ENCODE measurements at places on chromosomes 4 and X.

DNA sequence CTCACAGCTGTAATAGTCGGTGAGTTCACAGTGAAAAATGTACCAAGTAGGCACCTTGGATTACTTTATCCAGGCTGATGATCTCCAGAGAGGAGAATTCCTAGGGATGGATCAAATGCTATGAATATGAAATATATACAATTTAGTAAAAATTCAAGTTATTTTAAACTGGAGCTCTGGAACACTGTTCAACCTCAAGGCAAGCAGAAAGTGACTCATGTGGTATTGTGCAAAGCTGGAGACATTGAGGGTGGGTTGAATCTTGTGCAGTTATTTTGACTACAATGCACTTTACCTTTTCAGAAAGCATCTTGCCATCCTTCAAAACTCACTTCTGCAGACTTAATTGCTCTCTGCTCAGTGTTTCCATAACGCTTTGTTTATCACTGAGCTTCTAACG, 43.4 kb downstream of the OSTC start:
- no peak for DNase-seq

- DNase-seq = no peak
Measured at GRCh38 chr4:88673886-88674285, 23.7 kb downstream of the NAP1L5 start.

DNA sequence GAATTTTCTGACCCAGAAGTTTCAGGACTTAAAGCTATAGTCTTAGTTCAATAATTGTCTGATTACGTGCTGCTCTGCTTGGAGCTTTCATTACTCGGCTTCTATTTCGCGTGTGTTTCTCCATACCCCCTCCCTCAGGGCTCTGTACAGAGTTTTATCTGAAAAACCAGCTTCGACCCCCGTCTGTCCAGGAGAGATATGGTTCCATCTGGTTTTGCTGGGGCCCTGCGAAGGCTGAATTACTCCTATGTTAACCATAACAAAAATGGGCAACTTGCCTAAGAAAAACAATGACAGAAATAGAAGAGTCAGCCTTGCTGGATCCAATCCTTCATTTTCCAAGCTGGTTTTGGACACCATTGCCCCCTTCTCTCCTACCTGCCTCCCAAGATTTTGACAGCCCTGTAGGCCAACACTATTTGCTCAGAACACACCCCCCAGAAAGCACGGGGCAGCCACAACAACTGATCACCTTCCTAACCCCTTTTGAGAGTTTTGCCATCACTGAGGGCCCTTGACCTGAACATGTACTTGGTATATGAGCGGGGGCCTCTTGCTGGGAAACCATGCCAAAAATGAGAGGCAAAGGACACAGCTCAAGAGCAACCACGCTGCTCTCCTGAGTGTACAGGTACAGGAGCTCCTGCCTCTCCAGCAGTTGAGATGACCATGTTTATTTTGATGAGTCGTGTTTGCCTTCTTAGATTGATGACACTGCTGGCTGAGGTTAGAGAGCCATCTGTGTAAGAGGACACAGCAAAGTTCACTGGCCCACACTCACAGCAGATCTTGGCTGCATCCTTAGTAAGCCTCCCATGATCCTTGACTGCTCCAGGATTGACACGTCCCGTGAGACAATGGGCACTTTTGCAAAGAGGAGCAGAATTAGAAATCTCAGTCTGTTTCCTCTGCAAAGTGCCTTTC, 36.2 kb upstream of the ATP6AP2 start:
- no peak for DNase-seq

GRCh38 chr4:82968972-82969371, 41.7 kb downstream of the LIN54 start:
- no peak for DNase-seq

DNA sequence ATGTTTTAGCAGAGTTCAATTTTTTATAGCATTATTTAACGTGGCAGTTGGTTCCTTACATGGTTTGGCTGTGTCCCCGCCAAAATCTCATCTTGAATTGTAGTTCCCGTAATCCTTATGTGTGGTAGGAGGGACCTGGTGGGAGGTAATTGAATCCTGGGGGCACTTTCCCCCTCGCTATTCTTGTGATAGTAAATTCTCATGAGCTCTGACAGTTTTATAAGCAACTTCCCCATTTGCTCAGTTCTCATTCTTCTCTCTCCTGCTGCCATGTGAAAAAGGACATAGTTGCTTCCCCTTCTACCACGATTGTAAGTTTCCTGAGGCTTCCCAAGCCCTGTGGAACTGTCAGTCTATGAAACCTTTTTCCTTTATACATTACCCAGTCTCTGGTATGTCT, 329.5 kb downstream of the GRIA2 start:
- no peak for DNase-seq

GRCh38 chrX:39497702-39498265, 600.0 kb downstream of the BCOR start:
- no peak for DNase-seq

DNA sequence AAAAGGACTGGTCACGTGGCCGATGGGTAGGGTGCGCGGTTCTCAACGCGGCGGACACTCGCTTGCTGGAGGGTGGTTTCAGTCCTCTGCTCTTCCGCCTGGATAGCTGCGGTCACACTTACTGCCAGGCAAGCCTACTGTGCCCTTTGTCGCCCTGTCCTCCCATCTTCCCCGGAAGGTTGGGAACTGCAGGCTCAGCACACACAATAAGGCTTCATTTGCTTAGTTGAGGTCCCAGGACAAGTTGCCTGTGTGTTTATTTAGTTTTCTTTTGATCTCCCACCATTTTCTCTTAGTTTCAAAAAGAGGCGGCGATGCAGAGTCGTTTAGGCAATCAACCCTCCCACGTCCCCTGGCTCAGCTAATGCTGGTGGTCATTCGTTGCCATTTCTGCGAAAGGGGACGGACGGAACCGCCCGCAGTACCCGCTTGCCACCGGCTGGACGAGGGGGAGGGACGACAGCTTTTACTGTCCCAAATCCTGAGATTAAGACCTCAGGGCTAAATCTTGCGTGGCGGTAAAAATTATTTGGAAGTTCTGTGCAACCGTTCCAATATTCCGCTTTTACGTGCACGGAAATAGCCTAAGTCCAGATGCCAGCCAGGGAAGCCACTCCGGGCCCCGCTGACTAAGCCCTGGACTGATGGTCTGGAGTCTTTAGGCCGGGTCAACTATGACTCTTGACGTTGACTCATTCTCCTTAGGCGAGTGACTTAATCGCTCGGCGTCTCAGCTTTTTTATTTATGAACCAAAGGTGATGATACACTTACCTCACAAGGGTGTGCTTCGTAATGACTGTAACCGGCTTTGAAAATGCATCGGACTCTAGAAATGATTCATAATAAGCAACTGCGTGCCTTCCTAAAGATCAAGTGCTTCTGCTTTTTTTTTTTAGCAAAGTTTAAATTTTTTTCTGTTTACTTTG, 671 bp upstream of the EIF4E start:
- DNase-seq = peak; percentile 67

DNA sequence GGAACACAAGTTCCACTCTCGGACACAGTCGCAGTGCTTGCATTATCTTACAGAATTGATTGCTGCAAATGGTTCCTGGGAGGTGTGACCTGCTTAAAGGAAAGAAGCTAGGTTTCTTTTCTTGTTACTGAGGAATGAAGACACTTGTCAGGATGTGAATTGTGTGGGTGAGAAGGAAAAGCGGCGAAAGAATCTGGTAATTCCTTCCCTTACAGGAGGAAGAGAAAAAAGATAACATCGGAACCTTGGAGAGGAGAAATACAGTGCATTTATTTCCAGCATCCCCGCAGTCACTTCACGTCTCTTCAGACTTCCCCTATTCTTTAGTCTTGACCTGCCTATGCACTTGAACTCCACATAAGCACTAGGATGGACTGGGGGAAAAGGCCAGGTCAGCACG, 389 bp upstream of the CCSER1 start:
- DNase-seq = no peak

DNA sequence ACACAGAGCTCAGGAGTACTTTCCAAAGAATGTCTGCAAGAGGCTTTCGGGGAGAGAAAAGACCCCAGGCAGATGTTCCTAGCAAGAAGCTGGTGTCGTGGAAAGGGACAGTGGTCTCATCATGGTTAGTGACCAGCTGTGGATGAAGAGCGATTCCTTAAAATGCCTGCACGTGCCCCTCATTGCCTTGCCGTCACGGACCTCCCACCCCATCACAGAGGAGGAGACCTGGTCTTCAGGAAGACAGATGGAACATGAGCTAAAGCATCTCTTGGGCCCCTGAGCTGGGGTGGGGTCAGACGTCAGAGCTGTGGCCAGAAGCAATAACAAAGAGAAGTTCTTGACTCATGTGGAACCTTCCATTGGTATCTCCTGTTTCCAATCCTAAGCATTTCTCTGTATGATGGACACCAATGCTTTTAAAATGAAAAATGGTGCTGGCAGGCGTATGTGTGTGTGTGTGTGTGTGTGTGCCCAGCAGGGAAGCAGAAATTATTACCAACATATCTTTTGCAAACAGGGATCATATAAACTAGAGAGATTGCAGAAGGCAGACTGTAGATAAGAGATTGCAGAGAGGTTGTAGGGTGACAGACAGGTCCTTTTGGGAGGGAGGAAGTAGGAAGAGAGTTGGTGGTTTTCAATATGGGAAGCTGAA, 25.2 kb upstream of the ASMTL start:
- DNase-seq = no peak

DNA sequence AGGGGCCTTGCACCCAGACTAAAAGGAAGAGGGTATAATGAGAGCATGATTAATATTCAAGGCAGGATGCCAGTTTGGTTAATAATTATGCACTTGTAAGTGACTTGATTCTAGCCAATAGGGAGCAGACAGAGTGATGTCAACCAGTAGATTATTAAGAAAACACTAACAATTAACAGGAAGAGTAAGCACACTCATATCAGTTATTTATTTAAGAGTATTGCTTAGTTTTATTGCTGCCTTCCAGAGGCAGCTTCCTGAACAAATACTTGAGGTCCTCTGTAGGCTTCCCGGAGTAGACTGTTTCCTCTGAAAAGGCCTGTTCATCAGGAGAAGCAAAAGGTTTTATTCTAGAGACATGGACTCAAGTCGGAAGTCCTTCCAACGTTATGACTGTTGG, 129.1 kb upstream of the AFF2 start:
- DNase-seq = no peak

GRCh38 chr4:48752726-48753125, 27.4 kb downstream of the FRYL start:
- DNase-seq = no peak

- peak; percentile 10 for DNase-seq
Measured at GRCh38 chrX:103608306-103608963, 672 bp downstream of the TCEAL3 start.

DNA sequence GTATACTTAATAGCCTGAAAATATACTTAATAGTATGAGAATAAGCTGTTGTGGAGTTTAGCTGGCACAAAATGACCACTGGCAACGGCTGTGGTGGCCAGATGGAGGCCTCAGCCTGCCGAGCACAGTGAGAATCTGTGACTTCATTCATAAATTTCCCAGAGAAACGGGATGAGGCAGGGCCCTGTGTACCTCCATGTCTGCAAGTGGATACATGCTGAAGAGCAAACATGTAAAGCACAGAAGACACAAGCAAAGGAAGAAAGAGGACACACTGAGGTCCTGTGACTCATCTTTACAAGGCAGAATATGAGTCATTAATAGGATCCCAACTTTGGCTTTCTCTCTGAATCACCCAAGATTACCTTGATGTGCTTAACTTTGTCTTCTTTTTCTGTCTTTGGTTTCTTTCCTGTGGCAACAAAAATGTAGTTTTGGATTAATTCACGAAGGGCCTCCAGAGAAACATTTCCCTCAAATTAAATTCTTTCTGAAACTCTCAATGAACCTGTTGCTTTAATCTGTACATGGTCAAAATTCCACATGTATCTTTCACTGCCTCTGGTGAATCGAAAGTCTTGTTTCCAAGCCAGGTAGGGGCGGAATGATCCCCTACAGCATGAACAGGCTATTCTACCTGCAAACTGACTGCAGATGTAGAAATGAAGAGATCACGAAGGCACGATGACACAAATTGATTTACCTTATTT, 56.4 kb downstream of the IRF2 start:
- peak; percentile 72 for DNase-seq

DNA sequence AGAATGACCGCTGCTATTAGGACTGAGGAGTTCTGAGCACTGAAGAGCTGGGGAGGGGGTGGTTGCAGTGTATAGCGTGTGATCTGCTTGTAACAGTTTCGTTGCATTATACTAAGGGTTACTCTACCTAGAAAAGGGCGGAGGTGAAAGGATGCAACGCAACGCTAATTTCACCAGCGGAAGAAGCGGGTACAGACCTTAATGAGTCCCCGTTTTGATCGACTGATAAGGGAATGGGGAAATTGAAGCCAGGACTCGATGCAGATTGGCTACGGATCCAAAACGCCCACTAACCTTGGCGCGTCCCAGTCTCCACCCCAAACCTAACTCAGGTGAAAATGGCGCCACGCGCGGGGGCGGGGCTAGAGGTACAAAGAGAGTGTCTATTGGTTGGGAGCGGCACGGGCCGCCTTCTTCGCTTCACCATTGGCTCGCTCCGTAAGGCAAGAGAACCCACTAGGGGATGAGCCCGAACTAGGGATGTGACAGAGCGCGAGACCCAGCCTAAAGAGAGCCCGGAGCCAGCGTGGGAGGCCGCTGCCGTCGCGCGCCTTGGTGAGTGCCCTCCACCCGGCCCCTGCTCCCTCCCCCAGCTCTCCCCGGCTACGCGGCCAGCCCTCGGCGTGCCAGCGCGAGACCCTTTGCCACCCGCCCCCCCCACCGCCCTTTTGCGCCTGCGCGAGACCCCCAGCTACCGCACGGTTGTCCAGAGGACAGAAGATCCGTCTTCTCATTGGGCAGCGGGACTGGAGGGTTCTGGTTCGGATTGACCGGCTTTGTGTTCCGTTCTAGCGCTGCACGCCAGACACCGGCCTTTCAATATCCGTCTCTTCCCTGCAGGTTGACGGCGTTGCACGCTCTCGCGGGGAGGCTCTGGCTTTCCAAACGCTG, at the start of gene EBP:
Gene EBP (plus strand): TSS at position 456 of the 891 bp plus-strand sequence. CDS start 1,964 bp downstream, outside the sequence.
- peak; percentile 91 for DNase-seq

DNA sequence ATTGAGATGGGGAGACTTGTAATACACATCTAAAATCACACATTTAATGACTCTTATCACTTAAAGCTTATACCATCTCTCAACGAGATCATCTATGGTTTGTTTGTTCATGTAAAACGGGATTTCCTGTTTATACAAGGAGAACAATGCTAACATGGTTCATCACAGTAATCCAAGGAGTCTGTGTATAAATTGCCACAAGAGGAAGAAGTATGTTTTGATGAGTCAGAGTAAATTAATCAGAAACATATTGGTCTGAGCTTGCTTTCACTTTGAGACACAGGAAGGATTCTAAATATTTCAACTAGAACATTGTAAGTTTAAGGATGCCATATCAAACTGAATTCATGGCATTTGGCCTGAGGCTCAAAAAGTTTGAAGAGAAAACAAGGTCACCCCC, 594.1 kb downstream of the GLUD2 start:
- no peak for DNase-seq

- DNase-seq = no peak
Measured at GRCh38 chr4:53424280-53424679, 46.8 kb downstream of the FIP1L1 start.
